ENCODE measurements at places on chromosomes 1 and 21. TPM values are rescaled to one million over a fixed set of nuclear protein-coding genes. Genes with fewer than 3 reads are reported as not detected.

OR2T2 gene
- not detected for total RNA-seq

RPTN gene
- not detected for total RNA-seq

BEND5 gene
- 1.2 TPM for total RNA-seq

OLIG2 gene
- not detected for total RNA-seq

HAPLN2 gene
- total RNA-seq: not detected
